ENCODE measurements at places on chromosomes 12 and 14.

DNA sequence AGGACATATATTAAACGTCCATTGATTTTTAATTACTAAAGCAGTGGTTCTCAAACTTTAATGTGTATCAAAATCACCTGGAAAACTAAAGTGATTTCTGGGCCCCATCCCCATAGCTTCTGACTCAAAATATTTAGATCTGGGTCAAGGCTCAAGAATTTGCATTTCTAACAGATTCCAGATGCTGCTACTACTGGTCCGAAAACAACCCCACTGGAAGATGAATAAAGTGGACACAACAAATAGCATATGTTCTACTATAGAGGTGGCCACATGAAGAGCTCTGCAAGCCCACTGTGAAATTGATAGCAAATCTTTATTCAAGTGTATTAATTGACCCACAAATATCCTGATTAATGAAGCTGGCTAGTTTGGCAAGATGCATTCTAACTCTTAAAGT is 69.4 kb downstream of the SPATA7 start:
- DNase-seq, result no peak

DNA sequence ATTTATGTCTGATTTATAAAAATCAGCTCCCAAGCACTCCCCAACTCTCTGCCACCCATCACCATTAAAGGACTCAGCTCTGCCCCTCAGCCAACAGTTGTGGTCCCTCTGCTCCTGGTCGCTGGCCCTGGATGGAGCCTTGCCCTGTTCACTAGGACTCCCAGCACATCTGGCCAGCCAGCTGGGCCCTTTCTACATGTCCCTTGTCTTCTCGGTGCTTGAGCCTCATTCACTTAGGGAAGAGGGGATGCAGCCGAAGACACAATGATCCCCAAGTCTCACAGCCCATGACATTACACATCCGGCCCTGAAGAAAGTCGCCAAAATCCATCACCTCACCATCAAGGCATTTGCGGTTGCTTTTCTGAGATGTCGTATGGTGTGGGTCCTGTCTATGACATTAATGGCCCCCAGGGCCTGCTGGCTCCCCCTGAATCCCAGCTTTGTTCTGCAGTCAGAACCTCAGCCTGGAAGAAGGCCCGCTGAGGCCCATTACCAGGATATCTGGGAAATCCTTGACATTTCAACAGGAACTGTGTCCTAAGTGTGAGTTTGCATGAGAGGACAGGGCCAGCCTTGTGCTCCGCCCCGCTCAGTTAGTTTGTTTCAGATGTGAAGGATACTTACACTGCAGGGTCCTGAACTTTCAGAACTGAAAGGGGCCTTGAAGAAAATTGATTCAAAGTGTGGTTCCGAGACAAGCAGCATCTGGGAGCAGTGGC is 19.1 kb downstream of the TSPAN11 start:
- no peak for DNase-seq

DNA sequence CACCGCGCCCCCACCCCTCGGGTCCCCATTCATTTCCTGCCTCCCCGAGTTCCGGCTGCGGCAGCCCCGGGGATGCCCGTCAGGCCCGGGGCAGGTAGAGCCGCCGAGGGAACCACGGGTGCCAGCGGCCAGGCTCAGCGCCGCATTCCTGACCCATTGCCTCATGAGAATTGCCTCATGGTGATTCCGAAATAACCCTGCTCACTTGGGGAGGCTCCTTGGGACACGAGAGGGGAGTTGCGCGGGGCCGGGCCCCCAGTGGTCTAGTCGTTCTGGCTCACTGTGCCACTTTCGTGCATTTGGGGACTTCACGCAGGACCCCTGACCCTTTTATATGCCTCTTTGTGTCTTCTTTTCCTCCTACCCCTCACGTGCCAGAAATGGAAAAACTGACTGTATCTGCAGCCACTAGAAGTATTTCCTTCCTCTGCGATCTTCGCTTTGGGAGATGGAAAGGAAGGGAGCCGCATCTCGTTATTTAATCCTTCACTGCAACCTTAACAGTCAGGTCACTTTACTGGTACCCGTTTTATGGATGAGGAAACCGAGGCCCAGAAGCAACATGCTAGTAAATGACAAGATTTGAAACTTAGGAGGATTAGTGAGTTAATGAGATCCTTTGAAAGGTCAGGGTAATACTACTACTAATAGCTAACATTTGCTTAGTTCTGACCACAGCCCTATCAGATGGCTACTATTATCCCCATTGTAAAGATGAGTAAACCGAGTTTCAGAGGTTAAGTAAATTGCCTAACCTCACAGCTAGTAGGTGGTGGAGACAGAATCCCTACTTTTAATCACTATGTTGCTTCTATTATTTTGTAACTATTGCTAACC is 768 bp downstream of the PTPN11 start:
- DNase-seq, result no peak

DNA sequence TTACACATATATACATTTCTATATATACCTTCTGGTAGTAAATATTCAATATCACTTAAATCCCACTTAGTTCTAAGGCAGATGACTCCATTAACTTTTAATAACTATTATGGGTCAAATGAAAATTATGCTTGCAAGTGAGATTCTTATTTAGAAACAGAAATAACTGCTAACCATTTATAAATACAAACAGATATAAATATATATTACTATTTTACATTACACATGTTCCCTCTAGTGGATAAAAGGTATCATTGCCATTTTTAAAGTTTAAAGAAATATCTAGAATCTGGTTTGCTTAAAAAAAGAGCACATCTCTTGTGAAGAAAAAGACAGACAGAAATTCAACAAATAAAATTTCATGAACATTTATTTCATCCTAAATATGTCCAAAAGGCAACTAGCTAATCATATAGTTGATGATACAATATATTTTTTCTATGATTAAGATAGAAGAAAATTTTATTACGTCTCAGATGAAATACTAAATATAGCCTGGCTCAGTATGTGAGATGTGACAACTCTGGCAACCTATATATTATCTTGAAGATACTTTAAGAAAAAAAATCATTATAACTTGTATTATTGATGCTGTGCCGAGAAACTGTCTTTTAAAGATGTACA is 11.7 kb upstream of the RAD51AP1 start:
- DNase-seq, result no peak

DNA sequence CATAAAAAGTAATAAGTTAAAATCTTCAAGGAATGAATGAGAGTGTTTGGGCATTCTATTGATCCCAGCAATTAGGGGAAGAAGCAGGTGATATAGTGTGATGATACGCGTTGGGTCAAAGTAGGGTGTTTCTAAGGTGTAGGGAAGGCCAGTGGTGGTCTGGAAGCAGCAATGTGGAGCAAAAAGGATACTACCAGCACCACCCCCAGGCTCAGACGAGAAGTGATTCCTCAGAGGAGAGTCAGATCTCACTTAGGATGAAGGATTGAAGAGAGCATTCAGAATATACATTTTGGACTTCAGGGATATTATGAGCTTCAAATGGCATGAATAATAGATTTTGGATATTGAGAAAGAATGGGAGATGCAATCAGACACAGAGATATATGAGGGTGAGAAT is 497.6 kb downstream of the RMST start:
- DNase-seq, result no peak

DNA sequence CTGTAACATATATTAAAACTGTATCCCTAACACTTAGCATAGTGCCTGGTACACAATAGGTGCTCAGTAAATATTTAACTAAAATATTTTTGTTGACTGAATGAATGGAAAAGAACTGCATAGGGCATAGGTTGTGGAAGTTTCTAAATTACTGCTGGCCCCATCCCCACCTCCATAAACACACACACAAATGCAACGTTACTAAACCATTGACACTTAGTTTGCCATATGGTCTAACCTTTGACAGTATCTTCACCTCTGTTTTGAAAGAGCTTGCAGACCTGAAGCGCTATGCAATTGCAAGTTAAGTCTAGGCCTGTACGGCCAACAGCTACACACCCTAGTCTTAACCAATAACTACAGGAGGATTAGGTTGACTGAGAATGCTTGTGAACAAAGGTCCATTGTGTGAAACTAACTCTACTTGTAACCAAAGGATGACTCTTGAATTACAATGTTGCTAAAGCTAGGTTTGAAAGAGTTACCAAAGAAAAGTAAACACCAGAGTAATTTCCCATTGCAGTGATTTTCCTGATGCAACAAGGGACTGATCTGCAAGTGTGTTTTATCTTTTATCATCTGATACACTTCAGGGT is 924 bp upstream of the MANSC1 start:
- DNase-seq, result no peak

- DNase-seq, result no peak
Measured at GRCh38 chr12:14849661-14850060, 6.3 kb upstream of the ART4 start.

Measured in stimulated activated CD4-positive, alpha-beta T cell treated with anti-CD3 and anti-CD28 coated beads, Interleukin-2, amount 100 ng/mL, for 24 hours (primary cell).